ENCODE measurements at places on chromosomes 4 and X.
A peak's percentile ranks its signal among the peaks of the same experiment; 100 is the strongest.

GRCh38 chrX:50805276-50805675, 8.7 kb downstream of the SHROOM4 start:
- H3K4me3 ChIP-seq = no peak overlapping the region
- DNase-seq = no peak
- H3K27me3 ChIP-seq = peaks cover 8% of the 10 kb centered on the region
- no peaks in the 10 kb centered on the region for H3K36me3 ChIP-seq

GRCh38 chr4:11079171-11079570, 349.5 kb downstream of the HS3ST1 start:
- DNase-seq = no peak
- no peaks in the 10 kb centered on the region for H3K27me3 ChIP-seq
- H3K36me3 ChIP-seq = peaks cover 3% of the 10 kb centered on the region
- H3K27ac ChIP-seq = no peak overlapping the region

DNA sequence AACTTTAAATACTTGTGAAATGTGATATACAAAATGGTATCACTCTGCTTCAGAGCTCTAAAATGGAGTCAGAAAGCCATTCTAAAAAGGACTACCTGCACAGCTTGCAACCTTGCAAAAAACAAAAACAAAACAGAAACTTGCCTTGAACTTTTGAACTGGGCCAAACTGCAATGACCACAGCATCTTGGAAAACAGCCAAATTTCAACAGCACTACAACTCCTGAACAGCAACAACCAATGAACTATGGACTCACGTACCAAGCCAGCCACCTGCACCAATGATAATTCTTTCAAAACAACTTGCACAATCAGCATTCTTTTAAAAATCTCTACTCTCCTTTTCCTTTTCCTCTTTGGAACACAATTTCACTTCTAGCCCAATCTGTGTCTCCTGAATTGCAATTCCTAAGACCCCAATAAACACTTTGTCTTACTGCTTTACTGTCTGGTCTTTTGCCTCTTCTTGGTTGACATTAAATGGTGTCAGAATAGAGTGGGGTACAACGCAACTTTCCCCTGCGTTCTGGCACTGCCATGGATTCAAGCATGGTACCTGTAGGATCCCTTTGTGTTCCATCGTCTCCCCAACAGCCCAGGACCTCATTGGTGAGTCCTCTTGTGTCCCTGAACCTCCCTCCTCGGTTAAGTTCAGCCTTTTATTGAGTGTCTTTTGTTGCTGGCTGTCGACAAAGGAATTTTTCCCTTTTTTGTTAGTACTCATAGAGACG, 35.7 kb upstream of the FMR1 start:
- H3K4me3 ChIP-seq = peak overlapping the region; percentile 9
- peak overlapping the region; percentile 51 for H3K27ac ChIP-seq
- H3K4me1 ChIP-seq = peaks cover 10% of the 10 kb centered on the region
- peaks cover 5% of the 10 kb centered on the region for H3K36me3 ChIP-seq

GRCh38 chrX:153651540-153652079, 4.6 kb downstream of the DUSP9 start:
- no peak overlapping the region for H3K27ac ChIP-seq
- H3K36me3 ChIP-seq = no peaks in the 10 kb centered on the region
- H3K27me3 ChIP-seq = no peaks in the 10 kb centered on the region
- no peak overlapping the region for H3K4me3 ChIP-seq

GRCh38 chr4:17316566-17316965, 195.3 kb downstream of the QDPR start:
- H3K27me3 ChIP-seq = peaks cover 15% of the 10 kb centered on the region
- H3K4me3 ChIP-seq = no peak overlapping the region
- H3K36me3 ChIP-seq = no peaks in the 10 kb centered on the region
- H3K4me1 ChIP-seq = no peaks in the 10 kb centered on the region

DNA sequence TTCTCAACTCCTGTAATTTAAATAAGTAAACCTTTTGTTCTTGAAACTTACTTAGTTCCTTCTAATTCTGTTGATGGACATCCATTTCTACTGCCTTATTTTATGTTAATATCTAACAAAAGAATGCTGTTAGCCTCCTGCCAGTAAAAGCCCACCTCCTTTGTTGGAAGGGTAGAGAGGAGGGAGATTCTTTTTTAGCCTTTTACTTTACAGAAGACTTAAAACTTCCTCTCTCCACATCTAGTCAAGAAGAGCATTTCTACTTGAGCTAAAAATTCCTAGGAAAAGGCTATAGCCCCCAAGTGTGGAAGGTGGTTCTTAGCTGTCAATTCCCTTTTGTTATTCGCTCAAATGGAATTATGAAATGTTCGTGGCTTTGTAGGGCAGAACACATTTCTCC, 118.7 kb downstream of the ZIC3 start:
- H3K4me3 ChIP-seq = no peak overlapping the region
- no peak for DNase-seq
- H3K27ac ChIP-seq = no peak overlapping the region
- no peaks in the 10 kb centered on the region for H3K27me3 ChIP-seq
- no peaks in the 10 kb centered on the region for H3K36me3 ChIP-seq

DNA sequence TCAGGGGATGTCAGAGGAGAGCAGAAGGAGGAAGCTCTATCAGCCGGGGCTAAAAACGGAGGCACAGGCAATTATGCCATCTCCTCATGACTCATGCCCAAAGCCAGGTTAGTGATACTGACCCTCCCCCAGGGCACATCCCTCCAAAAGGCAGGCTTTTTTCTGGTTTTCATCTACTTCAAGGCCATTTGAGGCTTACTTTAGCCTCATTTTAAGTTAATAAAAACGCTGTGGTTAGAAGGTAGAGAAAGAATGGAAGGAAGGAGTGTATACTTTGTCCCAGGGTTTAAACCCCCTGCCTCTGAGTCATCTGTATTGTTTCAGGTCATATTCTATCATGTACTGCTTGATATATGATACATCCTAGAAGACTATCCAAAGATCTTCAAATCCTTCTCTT, 89.7 kb upstream of the NDP start:
- H3K27me3 ChIP-seq = no peaks in the 10 kb centered on the region
- H3K27ac ChIP-seq = no peak overlapping the region
- H3K4me1 ChIP-seq = no peaks in the 10 kb centered on the region
- peaks cover 4% of the 10 kb centered on the region for H3K36me3 ChIP-seq

GRCh38 chr4:45425135-45425534, 698.7 kb downstream of the GABRG1 start:
- no peak overlapping the region for H3K27ac ChIP-seq
- no peaks in the 10 kb centered on the region for H3K27me3 ChIP-seq
- no peaks in the 10 kb centered on the region for H3K36me3 ChIP-seq
- DNase-seq = no peak
- no peak overlapping the region for H3K4me3 ChIP-seq

DNA sequence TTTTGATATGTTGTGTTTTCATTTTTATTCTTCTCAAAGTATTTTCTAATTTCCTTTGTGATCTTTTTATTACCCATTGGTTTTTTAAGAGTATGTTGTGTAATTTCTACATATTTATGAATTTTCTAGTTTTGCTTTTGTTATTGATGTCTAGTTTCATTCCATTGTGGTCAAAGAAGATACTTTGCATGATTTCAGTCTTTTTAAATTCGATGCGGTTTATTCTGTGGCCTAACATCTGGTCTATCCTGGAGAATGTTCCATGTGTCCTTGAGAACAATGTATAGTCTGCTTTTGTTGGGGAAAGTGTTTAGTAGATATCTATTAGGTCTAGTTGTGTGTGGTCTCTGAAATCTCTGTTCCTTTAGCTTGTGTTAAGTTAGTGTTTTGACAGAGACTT, 46.2 kb downstream of the PPEF1 start:
- H3K27me3 ChIP-seq = peaks cover 5% of the 10 kb centered on the region
- no peak overlapping the region for H3K4me3 ChIP-seq
- H3K36me3 ChIP-seq = no peaks in the 10 kb centered on the region
- no peak for DNase-seq
- H3K27ac ChIP-seq = no peak overlapping the region

DNA sequence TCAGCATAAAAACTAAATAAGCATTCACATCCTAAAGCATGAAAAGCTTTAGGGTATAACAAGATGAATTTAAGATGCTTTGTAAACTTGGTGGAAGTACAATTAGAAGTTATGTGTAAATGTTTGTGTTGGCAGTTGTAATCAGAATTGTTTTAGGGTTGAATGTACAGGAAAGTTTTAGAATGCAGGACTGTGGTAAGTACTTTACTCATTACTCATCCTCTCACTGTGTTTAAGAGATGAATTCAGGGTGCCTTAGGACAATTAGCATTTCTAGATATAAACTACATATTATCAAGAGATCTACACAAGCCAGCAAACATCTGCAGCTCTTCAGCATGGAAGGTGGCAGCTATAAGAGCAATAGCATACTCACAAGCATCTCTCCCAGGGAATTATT, 77.5 kb upstream of the ELOVL6 start:
- H3K4me1 ChIP-seq = no peaks in the 10 kb centered on the region
- no peaks in the 10 kb centered on the region for H3K36me3 ChIP-seq
- no peak overlapping the region for H3K4me3 ChIP-seq
- no peak for DNase-seq

DNA sequence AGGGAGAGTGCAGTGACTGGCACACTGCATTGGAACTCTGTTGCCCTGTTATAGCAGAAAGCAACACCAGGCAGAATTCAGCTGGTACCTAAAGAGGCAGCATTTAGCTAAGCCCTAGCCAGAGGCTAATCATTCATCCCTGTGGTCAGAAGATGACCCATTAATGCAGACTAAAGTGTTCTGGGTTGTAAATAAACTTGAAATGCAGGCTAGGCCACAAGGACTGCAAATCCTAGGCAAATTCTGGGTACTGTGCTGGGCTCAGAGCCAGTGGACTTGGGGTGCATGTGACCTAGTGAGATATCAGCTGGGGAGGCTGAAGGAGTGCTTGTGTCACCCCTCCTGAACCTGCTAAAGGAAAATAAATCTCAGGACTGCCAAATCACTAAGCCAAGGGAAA, 91.2 kb downstream of the LPAR4 start:
- H3K36me3 ChIP-seq = no peaks in the 10 kb centered on the region
- no peak overlapping the region for H3K4me3 ChIP-seq
- H3K4me1 ChIP-seq = no peaks in the 10 kb centered on the region
- no peaks in the 10 kb centered on the region for H3K27me3 ChIP-seq
- H3K27ac ChIP-seq = no peak overlapping the region
- DNase-seq = no peak

GRCh38 chrX:150567645-150568319, 639 bp upstream of the MTM1 start:
- no peaks in the 10 kb centered on the region for H3K27me3 ChIP-seq
- peaks cover 27% of the 10 kb centered on the region for H3K4me1 ChIP-seq
- H3K4me3 ChIP-seq = peak overlapping the region; percentile 61

- H3K27me3 ChIP-seq = no peaks in the 10 kb centered on the region
- no peak overlapping the region for H3K4me3 ChIP-seq
- DNase-seq = no peak
- peaks cover 7% of the 10 kb centered on the region for H3K4me1 ChIP-seq
Observed at GRCh38 chr4:40448875-40449274, 113.7 kb downstream of the CHRNA9 start.

- no peaks in the 10 kb centered on the region for H3K36me3 ChIP-seq
- no peak overlapping the region for H3K4me3 ChIP-seq
- DNase-seq = no peak
- no peak overlapping the region for H3K27ac ChIP-seq
- no peaks in the 10 kb centered on the region for H3K27me3 ChIP-seq
Observed at GRCh38 chr4:53021754-53022512, 159.8 kb downstream of the RASL11B start.

DNA sequence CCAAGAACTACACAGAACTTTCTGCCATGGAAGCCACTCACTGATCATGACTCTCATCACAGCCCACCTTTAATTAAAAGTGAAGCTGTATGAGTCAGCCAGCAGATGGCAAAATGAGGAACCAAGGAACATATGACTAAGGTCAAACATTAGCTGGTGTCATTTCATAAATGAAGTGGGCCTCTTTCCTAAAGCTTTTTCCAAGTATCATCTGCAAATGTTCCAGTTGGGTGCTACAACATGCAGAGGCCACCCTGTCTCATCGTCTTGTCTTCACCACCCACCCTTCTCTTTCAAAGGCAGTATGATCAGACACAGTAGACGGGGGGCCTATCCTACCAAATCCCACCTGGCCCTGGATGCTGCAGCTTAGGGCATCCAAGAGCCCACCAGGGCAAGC, 9.2 kb upstream of the EOLA1 start:
- no peak overlapping the region for H3K27ac ChIP-seq
- peaks cover 4% of the 10 kb centered on the region for H3K4me1 ChIP-seq
- DNase-seq = no peak
- H3K36me3 ChIP-seq = peaks cover 15% of the 10 kb centered on the region
- no peak overlapping the region for H3K4me3 ChIP-seq

GRCh38 chr4:61527888-61528287, 327.8 kb downstream of the ADGRL3 start:
- no peak overlapping the region for H3K4me3 ChIP-seq
- no peaks in the 10 kb centered on the region for H3K4me1 ChIP-seq
- H3K27ac ChIP-seq = no peak overlapping the region
- DNase-seq = no peak
- no peaks in the 10 kb centered on the region for H3K36me3 ChIP-seq

- H3K4me1 ChIP-seq = peaks cover 19% of the 10 kb centered on the region
- H3K36me3 ChIP-seq = peaks cover 2% of the 10 kb centered on the region
- H3K4me3 ChIP-seq = no peak overlapping the region
- H3K27ac ChIP-seq = no peak overlapping the region
Observed at GRCh38 chr4:2615821-2616220, 79.4 kb downstream of the FAM193A start.

- H3K4me3 ChIP-seq = no peak overlapping the region
- no peaks in the 10 kb centered on the region for H3K36me3 ChIP-seq
- no peak for DNase-seq
- H3K27ac ChIP-seq = no peak overlapping the region
- no peaks in the 10 kb centered on the region for H3K27me3 ChIP-seq
- no peaks in the 10 kb centered on the region for H3K4me1 ChIP-seq
Observed at GRCh38 chr4:22695917-22696316, 3.2 kb downstream of the GBA3 start.

DNA sequence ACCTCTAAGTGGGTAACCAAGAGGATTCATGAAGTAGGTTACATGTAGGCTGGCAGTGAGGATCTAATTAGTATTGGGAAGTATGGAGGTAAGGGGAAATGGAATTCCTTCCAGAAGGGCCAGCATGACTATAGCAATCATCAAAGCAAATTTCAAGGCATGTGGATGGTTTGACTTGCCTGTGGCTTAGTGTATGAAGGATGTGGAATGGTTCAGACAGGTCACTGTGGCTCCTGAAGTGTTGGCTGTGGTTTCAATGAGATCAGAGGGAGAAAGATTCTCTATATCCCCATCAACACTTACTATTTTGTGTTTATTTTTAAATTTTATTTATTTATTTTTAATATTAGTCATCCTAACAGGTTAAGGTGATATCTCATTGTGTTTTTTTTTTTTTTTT, 121.6 kb upstream of the TBC1D9 start:
- no peak for DNase-seq
- H3K27me3 ChIP-seq = no peaks in the 10 kb centered on the region
- H3K36me3 ChIP-seq = no peaks in the 10 kb centered on the region
- H3K27ac ChIP-seq = no peak overlapping the region

GRCh38 chrX:41419082-41419481, 28.1 kb upstream of the NYX start:
- no peaks in the 10 kb centered on the region for H3K36me3 ChIP-seq
- DNase-seq = no peak
- no peak overlapping the region for H3K27ac ChIP-seq
- no peaks in the 10 kb centered on the region for H3K27me3 ChIP-seq
